ENCODE measurements at places on chromosomes 4 and X. TPM values are rescaled to one million over a fixed set of nuclear protein-coding genes. Genes with fewer than 3 reads are reported as not detected.

Gene SHROOM4
- total RNA-seq, result 10.8 TPM

Gene FAM9C
- total RNA-seq, result 0.38 TPM

DNA sequence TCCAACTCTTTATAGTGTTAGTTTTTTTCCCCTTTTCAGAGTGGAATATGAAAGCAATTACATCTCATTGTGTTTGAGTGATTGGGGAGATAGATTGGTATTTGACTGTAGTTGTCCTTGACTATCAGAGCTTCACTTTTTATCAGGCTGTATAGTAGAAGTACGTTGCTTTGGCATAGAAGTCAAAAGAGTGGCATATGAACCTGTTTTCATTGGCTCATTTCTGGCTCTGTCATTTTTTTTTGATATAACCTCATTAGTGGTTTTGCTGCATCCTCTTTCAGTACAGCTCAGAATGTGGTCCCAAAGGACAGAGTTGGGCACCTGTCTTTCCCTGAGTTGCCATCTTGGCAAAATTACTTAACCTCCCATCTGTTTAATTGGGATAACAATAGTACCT is 1.4 kb downstream of the TMA16 start:
- DNase-seq, result no peak

GRCh38 chrX:133968109-133968508 is 17.3 kb downstream of the GPC3 start:
- no peak for DNase-seq

DNA sequence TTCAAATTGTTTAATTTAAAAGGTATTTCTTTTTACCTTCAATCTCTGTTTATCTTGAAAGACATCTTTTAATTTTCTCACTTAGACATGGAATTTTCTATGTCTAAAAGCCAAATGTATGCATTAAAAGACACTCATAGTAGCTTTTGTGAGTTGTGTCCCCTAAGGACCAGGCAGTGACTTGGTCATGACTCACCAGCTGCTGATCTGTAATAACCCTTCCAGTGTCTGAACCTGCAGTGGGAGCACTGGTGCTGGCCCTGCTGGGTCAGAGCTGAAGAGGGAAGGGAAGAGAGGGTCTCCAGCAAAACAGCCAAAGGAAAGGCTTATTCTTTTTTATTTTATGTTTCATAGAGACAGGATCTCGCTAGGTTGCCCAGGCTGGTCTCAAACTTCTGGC is 31.1 kb upstream of the SH3D19 start:
- no peak for DNase-seq

DNA sequence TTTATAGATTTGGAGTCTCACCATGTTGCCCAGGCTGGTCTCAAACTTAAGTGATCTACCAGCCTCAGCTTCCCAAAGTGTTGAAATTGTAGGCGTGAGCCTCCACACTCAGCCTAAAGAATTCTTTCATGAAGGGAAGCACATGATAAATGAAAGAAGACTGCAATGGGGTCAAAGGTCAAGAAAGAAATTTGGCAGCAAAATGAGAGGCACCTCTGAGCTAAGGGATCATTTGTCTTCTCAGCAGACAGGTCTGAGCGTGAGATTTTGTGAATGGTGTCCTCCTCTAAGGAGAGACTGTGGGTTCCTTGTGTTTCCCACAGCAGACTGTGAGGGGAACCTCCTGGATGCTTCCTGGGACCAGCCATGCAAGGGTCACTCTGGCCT is 57.5 kb upstream of the EGFL6 start:
- no peak for DNase-seq

DNA sequence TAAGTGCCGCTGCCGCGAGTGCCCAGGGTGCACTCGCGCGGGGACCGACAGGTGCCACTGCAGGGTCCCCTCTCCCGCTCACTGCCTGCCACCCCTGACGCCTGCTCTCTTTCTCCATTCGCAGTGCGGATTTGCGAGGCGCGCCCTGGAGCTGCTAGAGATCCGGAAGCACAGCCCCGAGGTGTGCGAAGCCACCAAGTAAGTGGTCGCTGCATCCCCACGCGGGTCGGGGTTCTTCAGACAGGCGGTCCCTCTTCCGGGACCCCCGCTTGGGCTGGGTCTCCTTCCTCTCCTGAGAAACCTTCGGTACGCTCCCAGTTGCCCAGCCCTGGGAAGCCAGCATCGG is 547 bp downstream of the GUCY1A1 start:
- DNase-seq, result no peak

DNA sequence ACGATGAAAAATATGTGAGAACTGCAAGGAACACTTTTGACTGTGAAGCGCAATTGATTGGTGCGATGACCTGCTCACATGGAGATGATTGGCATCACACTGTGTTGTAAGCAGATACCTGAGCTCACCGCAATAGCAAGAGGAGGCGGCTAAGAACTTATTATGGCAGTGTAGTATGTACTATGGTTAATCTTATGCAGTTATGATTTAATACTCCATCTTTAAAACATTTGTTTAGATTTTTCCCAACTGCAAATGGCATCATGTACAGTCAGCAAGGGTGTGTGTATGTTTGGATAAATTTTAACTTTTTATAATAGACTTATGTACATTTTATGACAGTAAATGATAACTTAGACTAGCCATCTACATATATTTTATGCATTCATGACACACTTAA is 25.5 kb downstream of the PRIMPOL start:
- no peak for DNase-seq

DNA sequence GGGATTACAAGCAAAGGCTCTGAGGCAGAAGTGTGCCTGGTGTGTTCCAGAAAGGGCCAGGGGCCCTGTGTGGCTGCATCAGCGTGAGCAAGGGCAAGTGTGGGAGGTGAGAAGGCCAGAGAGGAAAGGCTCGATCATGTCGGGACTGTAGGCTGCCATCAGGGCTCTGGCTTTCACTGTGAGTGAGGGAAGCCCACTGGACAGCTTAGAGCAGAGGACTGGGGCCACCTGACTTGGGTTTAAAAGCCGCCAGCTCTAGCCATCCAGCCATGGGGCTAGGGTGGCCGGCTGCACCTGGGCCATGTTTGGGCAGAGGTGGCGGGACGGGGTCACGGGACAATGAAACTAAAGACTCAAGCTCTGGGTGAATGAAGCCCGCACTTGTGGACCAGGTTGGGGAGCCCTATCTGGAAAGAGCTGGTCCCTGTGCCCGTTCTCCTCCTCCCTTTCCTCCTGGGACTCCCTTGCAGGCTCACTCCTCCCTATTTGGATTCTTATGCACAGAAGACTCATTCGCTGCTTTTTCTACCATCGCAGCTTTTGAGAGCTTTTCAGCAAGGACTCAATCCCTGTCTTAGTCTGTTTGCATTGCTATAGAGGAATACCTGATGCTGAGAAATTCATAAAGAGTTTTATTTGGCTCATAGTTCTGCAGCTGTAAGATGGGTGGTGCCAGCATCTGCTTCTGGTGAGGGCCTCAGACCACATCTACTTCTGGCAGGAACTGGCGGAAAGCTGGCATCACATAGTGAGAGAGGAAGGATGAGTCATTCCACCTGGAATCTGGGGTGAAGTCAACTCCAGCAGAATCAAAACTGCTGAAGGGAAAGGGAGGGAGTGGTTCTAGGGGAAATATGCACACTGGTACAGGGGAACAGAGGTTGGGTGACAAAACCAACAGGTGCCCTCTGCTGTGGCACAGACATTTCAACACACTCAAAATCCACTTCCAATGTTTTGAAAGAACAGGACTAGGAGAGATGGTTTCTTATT is 15.3 kb downstream of the CTAG1B start:
- no peak for DNase-seq

GRCh38 chrX:10971176-10971575 is 140.0 kb upstream of the HCCS start:
- no peak for DNase-seq

Gene NRK
- 2.1 TPM for total RNA-seq

GRCh38 chr4:183399616-183400015 is 44.8 kb upstream of the CDKN2AIP start:
- DNase-seq, result no peak

DNA sequence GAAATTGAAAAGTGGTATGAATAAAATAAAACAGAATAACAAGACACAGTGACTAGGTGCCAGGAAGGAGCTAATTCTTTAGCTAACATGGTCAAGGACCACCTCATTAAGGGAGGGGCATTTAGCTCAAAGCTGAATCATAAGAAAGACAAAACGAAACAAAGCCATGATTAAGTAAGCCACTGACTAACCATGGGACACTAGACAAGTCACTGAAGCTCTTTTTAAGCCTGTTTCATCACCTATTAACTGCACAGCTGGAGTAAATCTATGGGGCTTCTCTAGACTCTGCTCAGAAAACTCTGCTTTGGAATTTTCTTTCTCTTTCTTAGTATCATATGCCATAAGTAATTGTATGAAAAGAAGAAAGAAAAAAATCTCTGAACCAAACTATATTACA is 49.8 kb upstream of the C1QTNF7 start:
- no peak for DNase-seq

GRCh38 chr4:138243369-138243768 is 1.2 kb upstream of the SLC7A11 start:
- no peak for DNase-seq

- no peak for DNase-seq
These were observed 126.9 kb upstream of the GPRIN3 start for GRCh38 chr4:89434364-89434988.

DNA sequence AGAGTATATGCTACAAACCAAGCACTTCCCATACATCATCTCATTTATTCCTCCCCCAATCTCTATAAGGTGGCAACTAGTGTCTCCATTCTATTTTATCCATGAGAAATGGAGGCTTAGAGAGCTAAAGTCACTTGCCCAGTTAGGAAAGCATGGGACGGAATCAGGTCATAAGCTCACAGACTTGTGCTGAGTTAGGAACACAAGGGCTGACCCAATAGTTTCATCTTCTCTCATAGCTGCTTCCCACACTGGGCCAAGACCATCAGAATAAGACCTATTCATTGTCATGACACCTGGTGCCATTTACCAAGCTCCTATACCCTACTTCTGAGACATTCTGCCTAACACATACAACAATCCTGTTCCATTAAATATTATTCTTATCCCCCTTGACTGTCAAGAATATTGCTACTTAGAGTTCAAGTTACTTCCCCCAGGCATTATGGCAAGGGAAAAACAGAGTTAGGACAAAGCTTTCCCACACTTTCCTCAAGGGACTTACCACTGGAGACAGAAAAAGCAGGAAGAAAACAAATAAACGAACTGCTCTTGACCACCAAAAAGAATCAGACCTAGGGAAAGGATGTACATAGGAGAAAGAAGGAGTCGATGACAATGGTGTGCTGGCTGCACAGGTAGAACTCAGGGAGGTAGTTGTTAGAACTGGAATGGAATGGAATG is 167.8 kb downstream of the LDB2 start:
- no peak for DNase-seq

DNA sequence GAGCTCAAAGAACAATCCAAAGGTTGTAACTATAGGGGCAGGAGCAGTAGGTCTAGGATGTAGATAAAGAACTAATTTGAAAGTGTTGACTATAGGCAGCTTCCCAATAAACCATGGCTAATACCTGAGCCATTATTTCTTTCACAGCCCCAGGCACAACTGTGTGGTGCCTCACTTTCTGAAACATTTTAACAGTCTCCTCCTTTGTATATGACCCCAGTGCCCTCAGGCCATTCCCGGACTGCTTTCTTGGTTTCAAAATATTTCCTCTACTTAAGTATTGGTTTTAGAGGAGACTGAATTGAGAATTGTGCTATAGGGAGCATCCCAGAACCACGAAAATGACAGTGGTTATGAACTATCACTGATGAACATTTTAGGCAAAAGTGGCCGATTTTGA is 728.7 kb downstream of the IL1RAPL1 start:
- DNase-seq, result no peak

GRCh38 chr4:41424522-41424921 is 113.4 kb upstream of the LIMCH1 start:
- no peak for DNase-seq

Gene UGT2B17
- total RNA-seq, result not detected

DNA sequence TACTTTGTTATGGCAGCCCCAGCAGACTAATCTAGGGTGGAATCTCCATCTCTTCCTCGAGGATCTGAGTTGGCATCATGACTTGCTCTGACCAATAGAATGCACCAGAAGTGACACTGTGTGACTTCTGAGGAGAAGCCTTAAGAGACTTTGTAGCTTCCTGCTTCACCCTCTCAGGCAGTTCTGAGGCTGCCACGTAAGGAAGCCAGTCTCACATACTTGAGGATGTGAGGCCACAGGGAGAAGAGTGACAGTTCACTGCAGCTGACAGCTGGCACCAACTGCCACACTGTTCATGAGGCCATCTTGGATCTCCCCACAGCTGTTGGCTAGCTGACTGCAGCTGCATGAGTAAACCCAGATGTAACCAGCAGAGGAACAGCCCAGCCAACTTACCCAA is 29.3 kb upstream of the BCOR start:
- DNase-seq, result no peak

DNA sequence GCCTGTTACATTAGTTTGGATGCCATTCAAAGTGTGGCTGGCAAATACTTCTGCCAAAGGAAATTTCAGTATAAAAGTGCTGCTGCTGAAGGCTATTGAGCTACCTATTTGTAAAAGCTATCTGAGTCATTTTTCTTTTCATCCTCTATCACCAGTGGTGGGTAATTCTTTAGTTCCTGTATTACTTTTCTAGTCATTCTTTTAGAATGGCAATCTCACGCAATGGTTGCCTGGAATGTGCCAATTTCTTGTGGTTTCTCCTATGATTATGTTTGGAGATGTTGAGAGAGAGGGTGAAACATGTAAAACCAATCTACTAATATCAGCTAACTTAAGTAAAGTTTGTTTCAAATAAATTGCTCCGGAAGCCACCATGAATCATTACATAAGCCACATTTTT is 685.0 kb downstream of the RAPGEF2 start:
- DNase-seq, result no peak

GRCh38 chrX:15142084-15142715 is 127.7 kb downstream of the ASB9 start:
- DNase-seq, result no peak

Gene IQSEC2
- total RNA-seq, result 11.6 TPM

- DNase-seq, result no peak
These were observed 49.9 kb upstream of the HELT start for GRCh38 chr4:184968366-184968765.

Gene BEX5
- total RNA-seq, result 0.68 TPM

GRCh38 chr4:185576962-185577950 is 41.9 kb upstream of the PDLIM3 start:
- no peak for DNase-seq

DNA sequence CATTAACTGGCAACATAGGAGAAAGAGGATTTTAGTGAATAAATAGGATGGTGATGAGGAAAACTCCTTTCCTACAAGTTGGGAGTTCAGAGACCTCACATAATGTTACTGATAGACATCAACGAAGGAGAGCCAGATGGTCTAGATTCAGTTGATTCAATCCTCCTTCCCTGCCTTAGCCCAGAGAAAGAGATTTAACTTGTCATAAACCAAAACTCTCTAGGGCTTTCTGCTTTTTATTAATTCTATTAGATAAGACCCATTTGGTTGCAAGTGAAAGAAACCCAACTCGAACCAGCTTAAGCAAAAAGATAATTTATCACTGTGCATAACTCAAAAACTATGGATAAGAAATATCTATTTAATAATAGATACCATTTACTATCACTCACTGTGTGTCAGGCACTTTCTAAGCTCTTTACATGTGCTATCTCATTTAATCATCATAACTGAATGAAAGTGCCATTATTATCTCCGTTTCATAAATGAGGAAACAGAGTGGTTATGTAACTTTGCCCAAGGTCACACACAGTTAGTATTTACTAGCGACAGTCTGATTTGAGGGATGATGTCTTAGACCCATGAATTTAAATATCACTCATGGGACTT is 4.3 kb upstream of the UNC5C start:
- DNase-seq, result no peak

Gene TEX13D
- total RNA-seq, result not detected

Gene MAGIX
- 4.3 TPM for total RNA-seq
